Adipose tissue (tissue), 3 donors: ENCODE measurements at places on chromosomes 13 and 19. TPM values are rescaled to one million over a fixed set of nuclear protein-coding genes. Genes with fewer than 3 reads are reported as not detected.

Gene OR7C1
- not detected for polyA plus RNA-seq

Gene KIR2DL4
- polyA plus RNA-seq, result not detected

Gene PSPN
- polyA plus RNA-seq, result 0.37 TPM

Gene SLC15A1
- polyA plus RNA-seq, result 0.09 TPM

Gene PRKCG
- polyA plus RNA-seq, result 0.05 TPM

Gene ZNF578
- polyA plus RNA-seq, result 0.40 TPM

Gene WDR88
- not detected for polyA plus RNA-seq

Gene CPB2
- polyA plus RNA-seq, result not detected

Gene ZIC5
- not detected for polyA plus RNA-seq

Gene PSG3
- not detected for polyA plus RNA-seq

Gene SULT2A1
- polyA plus RNA-seq, result 1.4 TPM

Gene DKKL1
- polyA plus RNA-seq, result 0.21 TPM

Gene CERS1
- polyA plus RNA-seq, result 0.24 TPM

Gene SHC2
- polyA plus RNA-seq, result 162 TPM

Gene CEACAM3
- polyA plus RNA-seq, result 0.07 TPM

Gene SERP2
- polyA plus RNA-seq, result 9.0 TPM

Gene PSG2
- not detected for polyA plus RNA-seq

Gene ZNF560
- polyA plus RNA-seq, result 0.16 TPM

Gene TMEM59L
- 2.0 TPM for polyA plus RNA-seq

Gene INSR
- polyA plus RNA-seq, result 10.2 TPM

Gene SCEL
- polyA plus RNA-seq, result 1.3 TPM

Gene CDC34
- 64.8 TPM for polyA plus RNA-seq

Gene FFAR3
- 1.8 TPM for polyA plus RNA-seq

Gene CBY2
- polyA plus RNA-seq, result not detected

Gene HTR2A
- 1.6 TPM for polyA plus RNA-seq

Gene LILRA1
- polyA plus RNA-seq, result 2.1 TPM
